ENCODE measurements at places on chromosomes 2 and 18. TPM values are rescaled to one million over a fixed set of nuclear protein-coding genes. Genes with fewer than 3 reads are reported as not detected.

The EN1 gene
- not detected for total RNA-seq

GRCh38 chr2:90207454-90208058, 1516.1 kb downstream of the RPIA start:
- DNase-seq = no peak

GRCh38 chr2:117875786-117876185, 61.3 kb downstream of the DDX18 start:
- no peak for DNase-seq

DNA sequence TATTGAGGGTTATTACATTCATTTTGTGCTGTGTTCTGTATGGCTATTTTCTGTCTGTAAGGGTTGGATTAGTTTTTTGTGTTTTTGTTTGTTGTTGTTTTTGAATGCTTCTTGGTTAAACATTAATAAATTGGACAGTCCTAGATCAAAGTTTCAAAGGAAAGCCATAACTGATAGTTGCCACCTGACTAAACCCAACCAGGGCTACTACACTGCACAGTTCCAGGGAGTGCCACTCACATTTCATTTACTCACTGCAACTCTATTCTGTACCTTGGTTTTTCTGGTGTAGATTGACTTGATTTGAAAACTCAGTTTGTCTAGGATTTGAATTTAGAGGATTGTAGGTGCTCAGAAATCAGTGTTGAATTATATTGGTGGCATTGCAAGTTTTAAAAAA, 6.4 kb downstream of the MYL12B start:
- no peak for DNase-seq

All from endodermal cell (in vitro differentiated cells).